ENCODE measurements at places on chromosomes 12 and 14.

DNA sequence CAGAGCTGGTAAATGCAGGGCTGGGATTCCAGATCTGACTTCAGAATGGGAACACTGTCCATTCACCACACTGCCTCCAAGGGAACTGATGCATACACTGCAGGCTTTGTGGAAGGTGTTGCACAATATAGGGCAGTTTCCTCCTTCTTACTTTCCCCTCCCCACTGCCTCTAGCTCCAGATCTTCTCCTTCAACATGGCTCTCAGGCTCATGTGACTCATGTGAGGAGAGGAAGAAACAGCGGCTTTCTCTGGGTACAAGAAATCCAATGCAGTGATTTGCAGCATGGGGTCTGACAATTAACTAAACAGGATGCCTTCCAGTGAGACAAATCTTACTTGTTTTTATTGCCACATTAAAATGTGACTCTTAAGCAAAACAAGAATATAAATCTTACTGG lies 447.6 kb upstream of the CCDC196 start:
- no peak for DNase-seq

- DNase-seq, result no peak
Measured at GRCh38 chr12:6274231-6275221, 36.0 kb upstream of the PLEKHG6 start.

DNA sequence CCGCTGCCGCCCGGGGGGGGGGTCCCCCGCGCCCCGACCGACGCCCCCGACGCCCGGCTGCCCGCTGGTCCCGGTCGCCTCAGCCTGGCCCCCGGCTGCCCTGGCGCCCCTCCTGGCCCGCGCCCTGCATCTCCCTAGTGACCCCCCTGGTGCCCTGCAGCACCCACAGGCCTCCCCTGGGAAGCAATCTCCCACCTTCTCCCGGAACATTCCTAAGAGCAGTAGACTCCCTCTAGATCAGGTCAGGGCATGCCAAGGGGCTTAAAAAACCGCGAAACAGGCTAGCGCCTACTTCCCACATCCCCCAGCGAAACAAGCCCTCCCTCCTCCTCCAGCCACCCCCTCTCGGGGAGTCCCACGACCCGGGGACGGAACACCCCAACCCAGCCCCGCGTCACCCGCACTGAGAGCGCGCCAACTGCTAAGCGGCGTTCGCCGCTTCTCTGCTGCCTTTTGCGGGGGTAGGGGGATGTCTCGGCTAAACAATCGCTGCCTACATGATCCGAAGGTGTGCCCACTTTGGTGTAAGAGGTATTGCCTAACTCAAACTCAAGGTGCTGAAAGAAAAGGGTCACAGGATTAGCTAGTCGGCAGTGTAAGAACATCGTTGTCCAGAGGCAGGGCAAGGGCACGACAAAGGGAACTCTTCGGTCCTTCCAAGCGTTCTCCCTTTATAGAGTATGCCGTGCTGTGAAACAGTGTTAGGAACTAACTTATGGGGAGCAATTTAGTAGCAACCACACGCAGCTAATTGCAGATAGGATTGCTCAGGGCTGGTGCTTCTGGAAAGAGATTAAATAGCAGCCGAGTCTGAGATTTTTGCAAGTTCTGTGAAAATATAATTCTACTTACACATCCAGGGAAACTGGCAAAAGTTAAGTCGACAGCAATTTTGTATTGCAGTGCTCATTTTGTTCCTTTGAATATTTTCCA lies 619 bp upstream of the NTN4 start:
- peak; percentile 57 for DNase-seq

GRCh38 chr12:92070864-92071445 lies 74.7 kb downstream of the BTG1 start:
- no peak for DNase-seq

GRCh38 chr14:90444077-90444696 lies 47.4 kb downstream of the CALM1 start:
- no peak for DNase-seq

- no peak for DNase-seq
Measured at GRCh38 chr14:69326611-69327010, 66.7 kb downstream of the GALNT16 start.

DNA sequence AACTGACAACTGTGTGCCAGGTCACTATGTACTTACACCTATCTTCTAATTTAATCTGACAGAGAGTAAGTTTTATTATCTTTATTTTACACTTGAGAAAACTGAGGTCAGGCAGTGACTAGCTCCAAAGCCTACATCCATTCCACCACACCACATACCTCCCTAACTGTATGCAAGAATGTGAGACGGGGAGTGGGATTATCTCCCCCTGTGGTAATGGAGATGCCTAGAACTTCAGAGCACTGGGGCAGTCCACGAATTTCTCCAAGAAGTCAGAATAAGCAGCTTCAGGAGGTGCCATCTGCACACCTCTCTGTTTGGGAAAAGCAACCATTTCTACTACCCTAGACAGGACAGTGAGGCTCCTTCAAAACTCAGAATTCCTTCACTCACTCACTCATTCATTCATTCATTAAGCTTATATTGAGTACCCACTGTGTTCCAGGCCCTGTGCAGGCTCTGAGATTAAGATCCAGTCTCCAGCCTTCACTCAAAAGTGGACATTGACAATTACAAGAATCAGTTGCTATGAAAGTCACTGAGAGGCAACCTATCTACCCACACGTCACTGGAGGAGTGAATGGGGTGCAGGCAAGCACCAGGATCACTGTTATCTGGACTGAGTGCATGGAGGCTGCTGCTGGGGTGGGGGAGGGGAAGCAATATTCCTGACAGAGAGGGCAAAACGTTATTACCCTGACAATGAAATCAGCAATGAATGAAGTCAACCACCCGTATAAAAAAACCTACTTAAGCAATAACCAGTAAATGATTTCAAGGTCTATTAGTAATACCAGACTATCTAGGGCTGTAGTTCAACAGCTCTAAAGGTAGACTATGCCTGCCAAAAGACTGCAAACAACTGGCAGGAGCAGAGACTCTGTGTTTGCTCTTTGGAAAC lies 18.0 kb downstream of the SLC7A7 start:
- DNase-seq, result no peak

All from ACHN (cell line).